ENCODE measurements at places on chromosomes 1 and 21. TPM values are rescaled to one million over a fixed set of nuclear protein-coding genes. Genes with fewer than 3 reads are reported as not detected.

Gene SMG7
- total RNA-seq, result 52.3 TPM

Gene OR2T4
- not detected for total RNA-seq

Gene OR2T35
- not detected for total RNA-seq

Gene TFF2
- total RNA-seq, result 0.33 TPM

DNA sequence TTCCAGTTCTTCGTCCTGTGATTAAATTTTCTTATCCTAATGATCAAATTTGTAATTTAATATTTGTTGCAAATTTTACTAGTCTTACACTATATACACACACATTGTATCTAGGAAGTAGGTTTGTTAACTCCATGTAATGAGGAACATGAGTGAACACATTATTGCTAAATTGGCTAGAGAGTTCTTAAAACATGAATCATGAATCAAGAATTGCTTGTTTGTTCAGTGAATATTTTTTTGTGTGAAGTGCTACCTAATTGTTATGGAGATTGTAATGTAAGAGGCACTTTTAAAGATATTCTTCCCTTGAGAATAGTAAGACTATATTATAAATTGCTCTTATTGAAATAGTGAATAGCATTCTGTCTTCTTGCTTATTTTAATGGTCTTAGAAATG is 4.6 kb downstream of the GPSM2 start:
- no peak overlapping the region for H3K4me3 ChIP-seq
- peaks cover 9% of the 10 kb centered on the region for H3K4me1 ChIP-seq
- H3K27ac ChIP-seq, result no peak overlapping the region
- no peaks in the 10 kb centered on the region for H3K36me3 ChIP-seq
- H3K27me3 ChIP-seq, result peaks cover 8% of the 10 kb centered on the region
- DNase-seq, result no peak

- H3K27ac ChIP-seq, result no peak overlapping the region
- H3K4me3 ChIP-seq, result no peak overlapping the region
- DNase-seq, result peak; percentile 58
- no peaks in the 10 kb centered on the region for H3K36me3 ChIP-seq
- peaks cover 33% of the 10 kb centered on the region for H3K4me1 ChIP-seq
These were observed 14.8 kb upstream of the WASF2 start for GRCh38 chr1:27504588-27505419.

GRCh38 chr1:235919833-235920441 is 53.2 kb upstream of the LYST start:
- no peak for DNase-seq
- no peaks in the 10 kb centered on the region for H3K36me3 ChIP-seq
- peaks cover 27% of the 10 kb centered on the region for H3K4me1 ChIP-seq
- H3K27ac ChIP-seq, result peak overlapping the region; percentile 38
- H3K4me3 ChIP-seq, result no peak overlapping the region
- H3K27me3 ChIP-seq, result peaks cover 46% of the 10 kb centered on the region

Gene TNFRSF8
- total RNA-seq, result 20.5 TPM
